Globus pallidus (tissue), 1 donor: ENCODE measurements at places on chromosomes 5 and 9.

DNA sequence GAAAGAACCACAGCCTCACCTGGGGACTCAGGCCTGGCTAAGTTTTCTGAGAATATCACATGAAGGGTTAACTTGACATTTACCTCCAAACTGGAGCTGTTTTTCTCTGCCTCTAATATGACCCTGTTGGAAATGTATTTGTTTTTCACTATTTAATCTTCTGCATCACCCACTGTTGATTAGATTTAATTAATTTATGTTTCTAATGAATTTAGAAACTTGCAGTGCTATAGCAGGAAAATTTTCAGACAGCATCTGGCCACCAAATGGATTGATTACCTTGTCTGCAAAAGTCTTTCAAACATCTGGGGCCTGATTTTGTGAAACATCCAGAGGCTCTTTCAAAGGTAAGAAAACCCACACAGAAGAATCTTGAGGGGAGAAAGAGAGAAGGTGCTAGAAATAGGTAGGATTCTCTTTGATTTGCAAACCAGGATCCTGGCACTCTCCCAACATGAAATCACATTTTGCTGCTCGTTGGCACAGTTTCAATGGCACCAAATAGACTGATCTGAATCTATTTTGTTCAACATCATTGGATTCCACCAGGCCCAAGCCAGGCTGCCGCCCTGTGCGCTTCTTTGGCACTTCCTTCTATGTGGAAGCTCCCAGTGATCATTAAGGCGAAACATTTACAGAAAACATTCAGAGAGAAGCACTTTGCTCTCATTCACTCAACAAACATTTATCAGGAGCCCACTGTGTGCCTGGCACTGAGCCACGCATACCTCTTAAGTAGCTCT, 157.3 kb downstream of the PPP2R2B start:
- DNase-seq: no peak

DNA sequence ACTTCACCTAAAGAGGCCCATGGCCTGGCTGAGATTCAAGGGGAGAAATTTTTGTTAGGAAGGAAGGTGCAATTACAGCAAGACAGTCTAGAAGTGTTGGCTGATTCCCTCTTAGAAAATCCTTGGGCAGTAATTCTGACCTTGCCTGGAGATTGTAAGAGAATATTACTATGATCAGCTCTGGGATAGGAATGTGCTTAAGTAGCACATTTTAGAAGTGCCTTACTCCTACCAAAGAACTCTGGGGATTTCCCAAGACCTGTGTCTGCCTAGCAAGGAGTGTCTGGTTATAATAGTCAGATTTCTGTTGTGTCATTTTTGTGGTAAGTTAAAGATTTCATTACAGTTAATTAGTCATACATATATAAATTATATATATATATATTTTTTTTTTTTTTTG, 52.3 kb downstream of the NLN start:
- no peak for DNase-seq

GRCh38 chr9:15401266-15401665, 21.4 kb upstream of the SNAPC3 start:
- DNase-seq: no peak

DNA sequence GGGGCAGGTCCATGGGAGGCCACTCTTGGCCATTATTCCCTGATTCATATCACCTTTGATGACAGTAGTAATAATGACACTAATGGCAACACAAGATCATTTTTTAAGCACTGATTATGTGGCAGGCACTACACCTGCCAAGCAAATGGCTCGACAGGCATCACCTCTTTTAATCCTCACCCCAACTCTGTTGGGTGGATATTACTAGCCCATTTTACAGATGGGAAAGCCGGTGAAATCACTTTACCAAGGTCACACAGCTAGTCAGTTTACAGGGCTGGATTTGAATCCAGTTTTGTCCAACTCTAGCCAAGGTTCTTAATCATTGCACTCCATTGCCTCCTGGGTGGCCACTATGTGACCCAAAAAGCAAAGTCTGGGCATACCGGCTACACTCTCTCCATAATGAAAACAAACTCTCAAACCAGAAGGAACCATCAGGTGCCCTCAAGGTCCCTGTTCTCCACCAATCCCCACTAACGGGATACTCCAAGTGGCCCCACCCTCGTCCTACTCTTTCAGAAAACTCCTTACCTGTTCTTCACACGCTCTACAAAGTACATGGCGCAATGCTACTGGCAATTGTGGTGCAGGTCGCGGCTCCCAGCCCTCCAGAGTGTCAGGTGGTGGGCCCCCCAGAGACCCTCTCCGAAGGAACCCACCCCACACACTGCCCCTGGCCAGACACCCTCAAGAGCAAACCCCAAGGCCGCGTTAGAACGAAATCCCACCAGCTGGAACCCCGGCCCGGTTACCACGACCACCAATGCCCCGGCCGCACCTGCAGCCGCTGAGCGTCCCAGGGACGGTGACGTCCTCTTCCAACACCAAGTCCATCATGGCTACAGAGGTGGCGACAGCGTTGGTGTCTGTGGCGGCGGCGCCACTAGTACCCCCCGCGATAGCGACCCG, 572 bp downstream of the CDK5RAP2 start:
- DNase-seq: no peak

GRCh38 chr5:1536322-1536845, 12.6 kb upstream of the LPCAT1 start:
- DNase-seq: no peak
